Activated effector memory CD4-positive, alpha-beta T cell treated with Interleukin-2 at 50 U/mL for 16 hours (primary cell): ENCODE measurements at places on chromosomes 6 and 20.

- no peak for DNase-seq
Measured at GRCh38 chr6:11584244-11584643, 46.7 kb downstream of the TMEM170B start.

GRCh38 chr6:83047065-83047754 lies 18.4 kb downstream of the UBE3D start:
- DNase-seq, result no peak

GRCh38 chr20:38115205-38115604 lies 49.9 kb downstream of the TGM2 start:
- DNase-seq, result no peak

DNA sequence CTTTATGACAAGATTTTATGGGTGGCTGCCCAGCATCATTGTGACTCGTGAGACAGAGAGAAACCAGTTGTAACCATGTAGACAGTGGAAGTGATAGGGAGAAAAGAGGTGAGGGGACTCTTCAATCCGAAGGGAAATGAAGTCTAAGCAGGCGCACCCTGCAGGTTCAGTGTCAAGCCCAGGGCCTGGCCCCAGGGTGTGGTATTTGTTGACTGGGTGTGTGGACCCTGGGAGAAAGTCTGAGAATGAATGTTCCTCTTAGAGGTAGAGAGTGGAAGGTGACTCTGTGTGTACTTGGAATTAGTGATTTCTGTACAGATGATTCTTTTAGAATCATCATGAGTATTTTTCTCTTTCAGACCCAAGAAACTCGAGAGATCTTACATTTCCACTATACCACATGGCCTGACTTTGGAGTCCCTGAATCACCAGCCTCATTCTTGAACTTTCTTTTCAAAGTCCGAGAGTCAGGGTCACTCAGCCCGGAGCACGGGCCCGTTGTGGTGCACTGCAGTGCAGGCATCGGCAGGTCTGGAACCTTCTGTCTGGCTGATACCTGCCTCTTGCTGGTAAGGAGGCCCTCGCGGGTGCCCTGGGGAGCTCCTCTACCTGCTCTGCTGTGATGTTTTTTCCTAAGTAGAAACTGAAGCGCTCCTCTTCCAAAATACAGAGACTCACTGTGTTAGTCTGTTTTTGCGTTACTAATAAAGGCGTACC lies 68.0 kb downstream of the PTPN1 start:
- no peak for DNase-seq

DNA sequence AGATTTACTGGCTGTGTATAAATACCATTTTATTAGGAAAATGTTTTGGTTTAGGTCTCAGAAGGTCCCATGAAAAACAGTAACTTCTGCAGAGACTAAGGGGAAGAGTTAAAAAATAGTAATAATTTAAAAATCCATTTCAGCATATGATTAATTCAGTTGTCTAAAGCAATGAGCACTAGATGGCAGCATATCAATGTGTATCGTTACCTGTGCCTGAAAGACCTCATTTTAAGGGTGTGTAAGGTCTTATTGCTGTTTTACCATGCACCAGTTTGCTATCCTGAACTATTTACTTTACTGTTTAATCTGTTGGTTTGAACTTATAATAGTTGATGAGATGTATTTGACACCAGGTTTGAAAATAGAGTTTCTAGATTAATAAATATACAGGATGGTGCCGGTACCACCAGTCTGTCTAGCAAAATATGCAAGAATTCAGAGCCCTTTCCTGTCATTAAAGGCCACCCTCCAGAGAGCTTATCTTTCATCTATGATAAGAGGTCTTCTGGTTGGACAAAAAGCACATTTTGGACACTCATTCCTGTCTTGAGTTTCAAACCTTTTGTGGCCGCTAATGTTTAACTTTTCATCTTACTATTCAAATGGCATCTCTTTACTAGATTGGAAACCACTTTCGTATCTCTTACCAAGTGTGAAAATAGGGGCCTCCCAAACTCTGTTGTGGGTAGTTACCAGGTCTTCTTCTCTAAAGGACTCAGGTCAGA lies 8.9 kb upstream of the AHI1 start:
- DNase-seq, result no peak

DNA sequence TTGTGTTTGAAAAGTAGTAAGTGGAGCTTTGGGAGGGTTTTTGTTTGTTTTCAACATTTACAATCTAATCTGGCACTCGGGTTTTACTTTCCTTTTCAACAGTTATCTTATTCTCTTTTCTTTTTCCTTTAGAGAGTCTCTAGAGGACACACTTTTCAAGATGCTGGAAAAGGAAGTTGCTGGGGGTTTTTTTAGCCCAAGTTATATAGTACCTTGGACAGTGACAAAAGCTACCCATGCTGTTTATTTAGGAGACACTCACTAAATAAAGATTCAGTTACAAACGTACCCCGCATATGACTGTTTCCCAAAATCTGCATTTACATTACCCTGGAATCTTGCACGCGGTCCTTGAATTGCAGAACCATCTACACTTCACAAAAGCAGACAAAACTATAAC lies 78.8 kb downstream of the MAP7 start:
- DNase-seq, result no peak
